Hematopoietic multipotent progenitor cell treated with erythropoietin and hydrocortisone succinate and interleukin-3 and kit ligand, for 17 days (in vitro differentiated cells): ENCODE measurements at places on chromosomes 12 and 14.

DNA sequence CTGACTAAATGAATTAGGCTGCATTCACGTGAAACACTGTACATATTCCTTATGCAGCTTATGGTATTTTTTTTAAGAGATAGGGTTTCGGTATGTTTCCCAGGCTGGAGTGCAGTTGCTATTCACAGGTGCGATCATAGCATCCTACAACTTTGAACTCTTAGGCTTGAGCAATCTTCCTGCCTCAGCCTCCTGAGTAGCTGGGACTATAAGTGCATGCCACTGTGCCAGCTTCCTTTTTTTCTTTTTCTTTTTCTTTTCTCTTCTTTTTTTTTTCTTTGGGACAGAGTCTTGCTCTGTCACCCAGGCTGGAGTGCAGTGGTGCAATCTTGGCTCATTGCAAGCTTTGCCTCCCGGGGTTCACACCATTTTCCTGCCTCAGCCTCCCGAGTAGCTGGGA lies 35.8 kb upstream of the SPPL3 start:
- DNase-seq, result no peak

- no peak for DNase-seq
Observed at GRCh38 chr12:109981311-109981710, 14.9 kb downstream of the GIT2 start.

DNA sequence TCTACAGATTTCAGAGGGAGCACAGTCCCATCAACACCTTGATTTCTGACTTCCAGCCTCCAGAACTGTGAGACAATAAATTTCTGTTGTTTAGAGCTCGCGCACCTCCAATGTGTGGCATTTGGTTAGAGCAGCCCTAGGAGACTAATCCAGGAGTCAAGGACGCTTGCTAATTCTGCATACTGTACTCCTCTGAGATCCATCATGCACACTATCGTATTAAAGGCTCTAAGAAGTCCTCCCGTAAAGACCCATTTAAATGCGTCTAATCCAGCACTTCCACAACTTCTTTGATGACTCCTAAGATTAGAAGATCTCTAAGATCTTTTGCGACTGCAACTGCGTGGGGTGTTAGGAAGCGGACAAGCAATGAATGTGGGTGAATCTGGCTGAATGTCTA lies 30.4 kb downstream of the MAP1LC3B2 start:
- no peak for DNase-seq

DNA sequence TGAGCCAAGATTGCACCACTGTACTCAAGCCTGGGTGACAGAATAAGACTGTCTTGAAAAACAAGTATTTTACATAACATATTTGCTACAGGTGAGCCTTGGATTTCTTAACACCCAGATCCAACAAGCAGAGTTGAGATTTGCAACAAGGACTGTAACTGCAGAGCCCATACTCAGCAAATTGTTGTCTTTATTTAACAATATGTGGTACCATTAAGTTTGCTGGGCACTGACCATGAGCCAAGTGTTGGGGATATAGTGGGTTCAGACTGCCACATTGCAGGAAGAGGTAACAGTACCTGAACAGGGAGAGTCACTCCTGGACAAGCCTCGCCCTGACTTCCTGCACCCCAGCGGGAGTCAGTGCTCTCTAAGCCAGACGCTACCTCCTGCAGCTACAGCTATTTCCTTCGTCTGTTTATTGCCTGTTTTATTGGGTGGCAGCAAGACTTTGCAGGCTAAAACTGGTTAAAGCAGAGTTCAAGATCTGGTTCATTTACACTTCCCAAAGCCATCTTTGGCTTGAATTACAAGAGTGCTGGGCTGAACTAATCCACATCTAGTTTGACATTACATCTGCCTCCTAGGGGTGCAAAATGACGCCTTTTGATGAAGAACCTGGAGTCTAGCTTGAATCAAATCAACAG lies 12.5 kb downstream of the AHSA1 start:
- no peak for DNase-seq

DNA sequence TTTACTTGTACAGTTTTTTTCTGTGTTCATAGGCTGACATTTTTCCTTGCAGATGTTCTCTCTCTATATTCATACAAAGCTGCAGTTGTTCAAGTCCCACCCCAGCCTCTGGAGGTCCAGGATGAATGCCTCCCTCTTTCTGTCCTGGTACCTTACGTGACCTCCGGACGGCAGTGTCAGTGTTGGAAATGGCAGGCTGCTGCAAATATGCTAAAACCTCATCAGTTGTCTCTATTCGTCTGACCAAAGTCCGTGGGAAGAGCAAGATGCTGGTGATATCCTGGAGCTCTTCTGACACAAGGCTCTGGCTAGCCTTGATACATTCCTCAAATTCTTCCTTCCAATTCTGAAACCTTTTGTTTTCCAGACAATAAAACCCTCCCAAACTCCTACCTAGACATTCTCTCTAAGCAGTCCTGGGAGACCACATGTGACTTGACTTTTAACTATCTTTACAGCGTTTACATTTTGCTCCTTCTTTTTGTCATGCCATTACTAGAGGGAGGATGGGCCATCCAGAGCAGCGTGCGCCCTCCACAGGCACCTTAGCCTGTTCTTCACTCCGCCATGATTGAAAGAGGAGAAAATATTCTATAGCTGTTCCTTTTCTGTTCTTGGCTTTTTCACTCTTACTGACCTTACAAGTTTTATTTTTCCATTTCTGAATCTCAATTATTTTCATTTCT lies 143.6 kb downstream of the RGS6 start:
- no peak for DNase-seq

- DNase-seq, result no peak
Observed at GRCh38 chr12:53100466-53101151, 2.7 kb upstream of the SOAT2 start.

GRCh38 chr12:62933220-62933601 lies 1.7 kb downstream of the PPM1H start:
- no peak for DNase-seq

DNA sequence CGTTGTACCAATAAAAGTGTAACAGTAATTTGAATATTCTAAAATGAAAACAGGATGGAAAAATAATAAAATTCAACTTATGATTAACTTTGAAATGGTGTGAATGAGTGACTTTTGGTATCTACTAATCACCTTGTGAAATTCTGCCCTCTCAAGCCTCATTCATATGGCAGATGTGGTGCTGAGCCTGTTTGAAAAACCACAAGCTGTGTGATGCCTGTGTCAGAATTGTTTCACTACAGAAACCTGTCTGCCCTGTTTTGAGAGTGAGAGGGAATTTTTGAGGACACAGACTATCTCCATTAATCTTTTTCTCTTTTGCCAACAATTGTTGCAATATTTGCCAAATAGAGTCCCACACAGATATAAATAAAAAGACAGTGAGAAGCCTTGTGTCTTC lies 3.9 kb upstream of the RNU6-7 start:
- DNase-seq, result no peak

GRCh38 chr14:104676130-104676693 lies 13.2 kb upstream of the INF2 start:
- DNase-seq, result no peak

- no peak for DNase-seq
Observed at GRCh38 chr14:73477618-73478266, 13.0 kb upstream of the RIOX1 start.

- no peak for DNase-seq
Observed at GRCh38 chr14:77248666-77249065, 22.3 kb downstream of the NGB start.

DNA sequence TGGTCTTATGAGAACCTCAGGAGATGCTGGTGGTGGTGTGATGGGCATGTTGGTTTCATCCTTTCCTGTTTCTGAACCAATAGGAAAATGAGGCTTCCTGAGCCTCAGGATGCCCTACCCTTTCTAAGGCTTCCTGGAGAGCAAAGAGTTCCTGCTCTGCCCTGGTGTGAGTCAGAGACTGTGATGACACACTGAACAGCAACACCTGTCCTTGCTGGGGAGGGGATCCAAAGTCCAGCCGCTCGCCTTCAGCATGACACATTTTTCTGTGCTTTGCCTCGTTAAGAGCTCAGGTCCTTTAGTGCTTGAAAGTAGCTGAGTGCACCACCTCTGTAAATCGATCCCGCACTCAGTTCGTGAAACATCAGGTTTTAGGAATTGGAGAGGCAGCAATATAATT lies 116.0 kb downstream of the CACNA1C start:
- DNase-seq, result no peak

- no peak for DNase-seq
Observed at GRCh38 chr14:95395098-95395737, 75.5 kb upstream of the CLMN start.

DNA sequence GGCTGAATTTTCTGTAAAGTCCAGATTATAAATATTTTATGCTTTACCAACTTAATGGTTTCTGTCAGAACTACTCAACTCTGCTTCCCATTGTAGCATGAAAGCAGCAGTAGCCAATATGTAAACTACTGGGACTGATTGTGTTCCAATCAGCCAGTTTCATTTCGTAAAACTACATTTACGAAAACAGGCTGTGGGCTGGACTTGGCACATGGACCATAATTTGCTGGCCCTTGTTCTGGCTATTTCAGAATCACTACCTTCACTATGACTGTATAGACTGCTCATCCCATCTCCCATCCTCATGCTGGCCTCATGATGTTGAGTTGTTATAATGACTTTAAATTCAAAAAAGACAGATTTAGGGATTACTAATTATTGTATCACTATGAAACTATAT lies 38.7 kb downstream of the FAR2 start:
- no peak for DNase-seq
